ENCODE measurements at places on chromosomes 1 and 21.

DNA sequence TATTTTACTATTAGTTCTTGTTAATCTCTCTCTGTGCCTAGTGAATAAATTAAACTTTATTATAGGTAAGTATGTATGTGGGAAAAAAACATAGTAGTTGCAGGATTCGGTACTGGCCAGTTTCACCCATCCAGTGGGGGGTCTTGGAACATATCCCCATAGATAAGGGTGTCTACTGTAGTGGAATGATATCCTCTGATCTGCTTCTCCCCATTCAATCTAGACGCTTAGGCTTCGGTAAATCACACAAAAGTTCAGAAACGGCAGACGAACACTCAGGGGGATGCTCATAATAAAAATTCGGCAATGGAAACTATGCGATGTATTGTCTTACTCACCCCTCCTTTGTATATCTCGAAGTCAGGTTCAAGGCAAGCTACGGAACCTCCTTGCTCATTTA is 232.9 kb upstream of the COA6 start:
- DNase-seq, result no peak

GRCh38 chr1:59565611-59566410 is 248.9 kb upstream of the HOOK1 start:
- DNase-seq, result peak; percentile 99

GRCh38 chr21:37711836-37712568 is 204.3 kb downstream of the KCNJ6 start:
- DNase-seq, result peak; percentile 74

DNA sequence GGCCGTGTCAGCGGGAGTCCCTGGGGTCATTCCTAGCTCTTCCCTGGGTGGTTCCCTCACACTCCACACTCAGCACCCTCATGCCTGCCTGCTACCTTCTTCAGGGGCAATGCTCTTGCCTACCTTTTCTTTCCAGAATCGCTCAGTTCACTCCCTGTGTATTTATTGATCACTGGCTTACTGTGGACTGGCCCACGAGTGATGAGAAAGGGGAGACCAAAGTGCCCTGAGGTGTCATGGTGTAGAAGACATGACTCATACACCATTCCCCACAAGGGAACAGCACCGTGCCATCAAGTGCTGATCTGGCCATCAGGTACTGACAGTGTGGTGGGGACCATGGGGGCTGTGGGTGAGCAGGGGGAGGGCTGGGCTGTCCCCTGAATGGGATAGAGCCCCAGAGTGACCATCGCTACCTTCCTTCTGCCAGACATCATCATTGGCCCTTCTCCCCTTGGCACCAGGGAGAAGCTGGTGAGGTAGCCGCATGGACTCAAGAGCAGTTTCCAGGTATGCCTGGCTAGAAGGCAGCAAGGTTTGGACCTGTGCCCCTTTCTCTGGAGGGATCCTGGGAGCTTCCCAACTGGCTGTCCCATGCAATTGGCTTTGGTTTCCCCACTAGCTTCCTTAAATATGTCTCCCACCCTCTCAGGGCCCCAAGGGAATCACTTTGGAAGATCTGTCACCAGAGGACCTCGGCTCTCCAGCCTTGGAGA is 17.2 kb upstream of the LRRN2 start:
- DNase-seq, result no peak

GRCh38 chr1:221527302-221527701 is 214.6 kb downstream of the DUSP10 start:
- no peak for DNase-seq

GRCh38 chr1:91402023-91402422 is 2.6 kb downstream of the HFM1 start:
- peak; percentile 10 for DNase-seq

DNA sequence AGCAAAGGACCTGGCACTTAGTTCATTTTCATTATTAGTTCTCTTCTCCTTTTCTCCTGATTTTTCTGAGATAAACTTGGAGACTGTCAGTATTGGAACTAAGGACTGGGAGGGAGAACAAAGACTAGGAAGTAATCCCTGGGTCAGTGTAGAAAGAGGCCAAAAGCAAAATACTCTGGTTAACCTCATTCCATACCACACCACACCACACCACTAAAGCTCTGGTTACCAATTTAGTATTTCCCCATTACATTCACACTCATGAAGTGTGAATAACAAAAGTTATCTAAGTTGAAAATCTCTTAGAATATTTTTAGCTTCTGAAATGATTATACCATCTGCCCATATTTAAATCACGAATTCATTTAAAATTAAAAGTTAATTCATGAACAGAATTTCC is 68.9 kb upstream of the DMRTA2 start:
- no peak for DNase-seq

DNA sequence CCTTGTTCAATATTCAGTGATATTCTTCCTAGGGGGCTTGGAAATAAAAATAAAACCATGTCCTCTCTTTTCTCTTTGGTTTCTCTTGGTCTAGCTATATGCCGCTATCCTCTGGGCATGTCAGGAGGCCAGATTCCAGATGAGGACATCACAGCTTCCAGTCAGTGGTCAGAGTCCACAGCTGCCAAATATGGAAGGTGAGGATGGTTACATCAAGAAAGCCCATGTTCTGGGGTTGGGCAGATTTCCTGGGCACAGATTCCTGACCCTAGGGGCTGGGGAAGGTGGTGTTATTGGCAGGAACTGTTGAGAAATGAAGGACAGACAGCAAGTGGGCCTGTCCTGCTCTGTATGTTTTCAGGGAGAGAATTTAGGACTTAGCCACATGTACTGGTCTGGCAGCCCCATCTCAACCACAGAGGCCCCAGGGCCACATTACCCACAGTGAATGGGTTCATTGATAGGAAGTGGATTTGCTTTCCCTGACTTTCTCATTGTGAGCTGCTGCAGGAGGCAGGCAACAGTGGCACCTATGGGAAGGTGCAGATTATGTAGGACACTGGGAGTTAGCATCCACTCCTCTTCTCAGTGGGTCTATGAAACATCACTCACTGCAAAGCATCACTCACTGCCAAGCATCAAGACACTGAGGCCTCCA is 37.4 kb upstream of the HSD17B7 start:
- no peak for DNase-seq

DNA sequence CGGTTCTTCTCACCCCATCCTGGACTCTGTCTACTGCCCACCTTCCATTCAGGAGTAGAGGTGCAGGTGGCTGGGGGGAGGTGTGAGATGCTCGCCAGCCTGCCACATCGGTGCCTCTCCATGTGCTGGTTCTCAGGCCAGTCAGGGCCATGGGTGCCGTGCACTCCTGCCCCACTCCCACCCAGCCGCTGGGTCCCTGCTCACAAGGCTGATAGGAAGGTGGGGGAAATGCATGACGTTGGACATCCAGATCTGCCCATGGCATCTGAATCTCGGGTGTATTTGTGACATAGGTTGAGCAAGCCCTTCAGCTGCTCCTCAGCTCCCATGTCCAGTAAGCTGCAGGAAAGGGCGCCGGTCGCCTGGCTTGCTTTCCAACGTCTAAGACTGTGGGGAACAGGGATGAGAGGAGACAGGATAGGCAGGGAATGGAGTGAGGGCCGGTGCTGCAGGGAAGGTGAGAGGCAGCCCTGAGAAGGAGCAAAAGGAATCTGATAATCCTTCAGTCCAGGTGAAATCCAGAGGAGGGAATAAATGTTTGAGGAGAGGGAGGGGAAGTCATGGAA is 11.8 kb downstream of the S100A7A start:
- DNase-seq, result no peak

DNA sequence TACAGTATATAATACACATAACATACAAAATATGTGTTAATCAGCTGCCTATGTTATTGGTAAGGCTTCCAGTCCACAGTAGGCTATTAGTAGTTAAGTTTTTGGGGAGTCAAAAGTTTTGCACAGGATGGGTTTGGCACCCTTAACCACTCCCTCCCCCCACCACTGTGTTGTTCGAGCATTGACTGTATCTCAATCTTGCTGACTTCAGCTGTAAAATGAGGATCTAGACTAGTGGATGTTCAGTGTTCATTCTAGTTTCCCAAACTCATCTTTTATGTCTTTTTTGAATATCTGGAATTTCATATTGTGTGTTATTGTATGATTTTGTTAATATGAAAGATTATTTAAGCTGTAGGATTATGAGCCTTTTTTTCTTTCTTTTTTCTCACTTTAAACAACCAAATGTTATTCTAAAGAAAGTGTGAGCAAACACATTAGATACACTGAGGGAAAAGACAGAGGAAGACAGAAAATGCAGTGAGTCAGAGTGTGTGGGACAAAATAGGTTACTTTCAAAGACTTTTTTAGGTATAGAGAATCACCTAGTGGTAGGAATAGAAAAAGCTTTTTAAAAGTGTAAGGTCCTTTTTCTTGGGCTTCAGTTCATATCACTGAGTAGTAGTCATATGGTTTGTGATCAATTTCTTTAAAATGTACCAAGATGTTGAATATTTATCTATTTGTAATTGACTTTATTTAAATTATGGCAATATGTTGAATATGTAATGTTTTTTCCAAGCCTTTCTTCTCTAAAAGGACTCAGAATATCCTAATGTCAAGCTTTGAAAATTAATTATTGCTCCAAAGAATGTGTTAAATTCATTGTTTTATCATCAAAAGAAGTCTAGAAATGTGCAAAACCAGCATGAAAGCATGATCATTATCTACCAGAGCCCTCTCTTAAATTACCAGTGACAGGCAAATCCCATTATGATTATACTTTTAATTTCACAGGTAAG is 17.9 kb upstream of the CENPF start:
- DNase-seq, result peak; percentile 73

GRCh38 chr1:55033265-55033614 is 6.1 kb upstream of the PCSK9 start:
- no peak for DNase-seq

DNA sequence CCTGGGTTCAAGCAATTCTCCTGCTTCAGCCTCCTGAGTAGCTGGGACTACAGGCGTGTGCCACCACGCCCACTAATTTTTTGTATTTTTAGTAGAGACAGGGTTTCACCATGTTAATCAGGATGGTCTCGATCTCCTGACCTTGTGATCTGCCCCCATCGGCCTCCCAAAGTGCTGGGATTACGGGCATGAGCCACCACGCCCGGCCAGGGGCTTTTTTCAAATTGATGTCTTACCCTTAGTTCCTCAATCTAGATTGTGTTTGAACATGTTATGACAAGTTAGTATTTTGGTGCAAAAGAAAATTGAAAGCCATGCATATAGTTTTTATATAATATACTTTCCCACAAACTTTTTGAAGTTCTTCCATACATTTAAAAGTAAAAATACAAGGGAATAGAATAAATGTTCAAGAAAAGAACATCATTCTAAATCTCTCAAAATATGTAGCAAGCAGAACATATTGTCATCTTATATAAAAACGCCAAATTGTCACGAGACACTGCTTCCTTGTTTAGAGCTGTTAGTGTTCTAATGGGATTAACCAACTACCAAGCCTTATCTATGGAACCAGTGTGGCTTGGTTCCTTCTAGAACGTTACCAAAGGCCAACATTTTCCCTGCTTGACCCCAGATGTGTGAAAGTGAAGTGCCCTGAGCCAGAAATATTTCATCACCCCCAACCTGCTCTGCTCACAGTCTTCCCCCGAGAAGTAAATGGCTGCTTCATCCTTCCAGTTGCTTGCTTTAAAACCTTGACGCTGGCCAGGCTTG is 9.5 kb upstream of the PLEKHM2 start:
- no peak for DNase-seq

- no peak for DNase-seq
Observed at GRCh38 chr1:59915516-59915915, 11.1 kb downstream of the CYP2J2 start.

DNA sequence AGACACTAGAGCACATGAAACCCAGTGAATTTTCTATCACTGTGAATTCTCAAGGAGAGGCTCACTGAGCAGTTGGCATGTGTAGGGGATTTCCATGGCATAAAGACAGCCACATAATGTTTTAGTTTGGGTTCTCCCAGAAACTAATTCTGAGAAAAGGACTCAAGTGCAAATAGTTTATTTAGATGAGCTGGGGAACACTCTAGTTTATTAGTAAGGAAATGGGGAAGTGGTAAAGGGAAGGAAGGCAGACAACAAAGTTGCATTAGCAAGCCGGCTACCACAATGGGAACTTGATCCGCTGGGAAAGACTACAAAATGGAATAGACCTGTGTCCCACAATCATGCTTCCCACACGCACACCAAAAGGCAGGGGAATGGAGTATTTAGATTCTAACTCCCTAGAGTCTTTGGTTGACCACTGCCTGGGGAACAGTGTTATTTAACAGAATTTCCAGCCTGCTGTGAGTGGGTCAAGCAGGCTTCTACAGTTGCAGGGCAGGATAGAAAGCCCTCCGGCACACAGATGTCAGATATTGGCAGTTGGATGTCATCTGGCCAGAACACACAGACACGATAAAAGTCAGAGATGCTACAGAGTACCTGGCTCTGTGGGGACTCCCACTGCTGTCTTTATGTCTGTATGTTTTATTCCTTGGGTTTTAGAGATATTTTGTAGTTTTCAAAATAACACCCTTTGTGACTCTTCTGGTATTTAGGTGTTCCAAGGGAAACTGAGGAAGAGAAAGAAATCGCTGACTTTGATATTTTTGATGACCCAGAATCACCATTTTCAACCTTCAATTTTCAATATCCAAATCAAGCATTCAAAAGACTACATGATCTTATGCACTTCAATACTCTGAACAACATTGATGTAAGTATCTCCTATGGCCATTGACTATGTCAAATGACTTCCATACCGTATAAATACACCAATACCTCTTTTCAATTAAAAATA is 150.1 kb downstream of the PLA2G4A start:
- DNase-seq, result no peak

- DNase-seq, result peak; percentile 51
Observed at GRCh38 chr1:208007938-208008342, 97.0 kb upstream of the CD34 start.

DNA sequence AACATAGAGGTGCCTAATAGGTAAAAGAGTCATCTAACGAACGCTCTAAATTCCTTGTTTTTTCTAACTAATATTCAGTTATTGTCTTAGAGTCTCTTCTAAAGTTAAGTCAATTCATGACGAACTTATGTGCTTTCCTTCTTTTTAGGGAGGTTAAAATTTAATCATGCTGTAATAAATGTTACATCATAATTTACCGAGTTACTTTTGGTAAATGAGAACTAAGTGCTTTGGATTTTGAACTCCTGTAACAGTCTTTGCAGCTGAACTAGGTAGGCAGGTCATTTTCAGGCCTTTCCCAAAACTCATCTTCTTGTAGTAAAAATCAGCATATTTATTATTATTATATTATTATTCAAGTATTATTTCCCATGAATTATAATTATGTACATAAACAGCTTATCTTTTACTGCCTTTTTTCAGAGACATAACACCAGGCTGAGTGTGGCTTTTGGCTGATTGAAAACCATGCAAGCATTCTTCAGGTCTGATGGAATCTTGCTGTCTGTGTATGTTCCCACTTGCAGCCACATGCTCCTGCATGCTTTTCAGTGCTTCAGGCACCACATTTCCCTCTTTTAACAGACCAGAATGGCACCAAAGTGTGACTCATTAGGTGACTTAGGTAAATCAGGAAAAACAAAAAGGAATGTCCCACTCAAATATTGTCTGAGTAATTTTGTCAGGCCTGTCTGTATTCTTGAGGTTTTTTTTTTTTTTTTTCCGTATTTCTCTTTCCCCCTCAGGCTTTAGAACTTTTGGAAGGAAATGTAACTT is 81.0 kb upstream of the CD55 start:
- peak; percentile 56 for DNase-seq

- no peak for DNase-seq
Observed at GRCh38 chr1:53180951-53181350, 15.7 kb upstream of the CPT2 start.

GRCh38 chr1:6519935-6520671 is 28.6 kb upstream of the PLEKHG5 start:
- peak; percentile 70 for DNase-seq

Measured in fibroblast of villous mesenchyme (primary cell).